ENCODE measurements at places on chromosomes 4 and X.

DNA sequence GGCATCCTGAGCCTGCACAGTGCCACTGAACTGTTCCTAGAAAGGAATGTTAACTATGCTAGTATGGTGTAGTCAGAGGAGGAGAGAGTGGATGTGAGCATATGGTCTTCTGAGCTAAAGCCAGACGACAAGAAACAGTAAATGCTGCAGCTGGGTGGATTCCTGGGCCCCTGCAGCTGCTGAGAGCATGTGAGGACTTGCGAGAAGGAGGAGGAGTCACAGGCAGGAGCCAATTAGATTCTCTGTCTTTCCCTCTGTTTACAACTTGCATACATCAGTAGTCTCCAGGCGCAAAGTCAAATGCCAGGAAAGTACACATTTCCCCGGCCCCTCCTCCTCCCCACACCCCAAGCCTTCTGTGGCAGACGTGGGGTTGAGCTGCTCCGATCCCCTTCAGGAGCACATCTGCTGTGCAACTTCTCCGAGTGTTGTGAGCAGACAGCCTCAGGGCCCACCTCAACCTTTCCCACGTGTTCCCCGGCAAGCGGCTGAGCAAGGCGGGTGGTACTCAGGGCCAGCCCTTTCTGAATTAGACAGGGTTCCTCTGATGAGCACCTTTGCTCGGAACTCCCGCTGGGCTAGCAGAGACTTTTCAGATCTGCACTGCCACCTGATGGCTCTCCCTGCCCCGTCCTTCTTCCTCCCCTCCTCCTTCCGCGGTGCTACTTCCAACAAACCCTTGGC, 108.7 kb upstream of the ATP6AP2 start:
- DNase-seq: no peak

DNA sequence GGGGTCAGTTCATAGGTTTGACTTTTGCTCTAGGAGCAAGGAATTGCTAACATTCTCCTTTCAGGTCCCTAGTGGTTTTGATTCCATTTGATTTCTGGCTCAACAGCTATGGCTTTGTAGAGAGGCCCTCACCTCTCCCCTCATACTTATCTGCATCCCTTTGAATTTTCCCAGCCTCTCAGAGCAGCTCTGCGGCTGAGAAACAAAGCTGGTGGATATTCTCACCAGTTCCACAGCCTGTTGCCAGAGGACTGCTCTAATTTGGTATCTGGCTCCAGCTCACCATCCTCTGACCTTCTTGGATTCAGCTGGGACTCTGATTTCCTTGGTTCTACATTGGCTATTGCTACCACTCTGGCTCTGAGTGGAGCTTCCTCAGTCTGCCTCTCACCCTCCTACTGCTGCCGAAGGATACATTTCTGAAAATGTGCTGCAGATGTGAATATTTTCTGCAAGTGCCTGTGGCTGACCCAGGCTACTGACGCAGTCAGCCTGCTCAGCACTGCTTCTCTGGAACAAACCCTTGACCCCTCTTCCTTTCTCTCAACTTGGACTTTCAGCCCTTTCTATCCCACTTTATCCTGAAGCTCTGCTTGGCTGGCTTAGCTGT, 110.9 kb upstream of the ENPEP start:
- DNase-seq: no peak

DNA sequence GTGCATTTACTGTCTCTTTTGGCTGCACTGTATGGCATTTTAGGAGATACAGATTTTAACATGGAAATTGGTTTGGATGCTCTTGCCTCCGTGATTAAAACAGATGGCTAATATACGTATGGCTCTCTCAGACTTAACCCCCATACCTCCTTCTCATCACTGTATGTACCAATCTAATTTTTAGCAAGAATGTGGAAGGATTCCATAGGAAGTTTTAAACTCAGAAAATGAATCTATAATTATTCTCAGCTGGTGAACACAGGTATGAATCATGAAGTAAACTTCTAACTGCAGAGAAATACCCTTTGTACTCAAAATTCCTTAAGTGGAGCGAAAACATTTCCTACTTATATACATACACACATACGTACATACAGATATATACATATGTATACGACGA, 210.5 kb upstream of the NEIL3 start:
- DNase-seq: no peak

- peak; percentile 12 for DNase-seq
Measured at GRCh38 chr4:182876427-182876826, 40.8 kb downstream of the DCTD start.

DNA sequence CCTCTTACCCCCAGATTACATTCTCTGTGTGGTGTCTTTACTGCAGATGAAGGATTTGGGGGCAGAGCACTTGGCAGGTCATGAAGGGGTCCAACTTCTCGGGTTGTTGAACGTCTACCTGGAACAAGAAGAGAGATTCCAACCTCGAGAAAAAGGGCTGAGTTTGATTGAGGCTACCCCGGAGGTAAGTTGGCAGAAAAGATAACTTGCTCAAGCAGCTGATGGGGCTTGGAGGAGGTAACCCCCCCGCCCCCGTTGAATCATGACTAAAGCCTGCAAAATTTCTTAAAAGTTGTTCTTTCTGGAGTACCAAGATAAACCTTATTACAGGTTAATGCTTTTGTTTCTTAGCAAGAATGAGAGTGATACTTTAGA, 1.5 kb downstream of the CCNG2 start:
- DNase-seq: peak; percentile 67

GRCh38 chrX:153902385-153902784, 2.1 kb upstream of the AVPR2 start:
- no peak for DNase-seq

- no peak for DNase-seq
Measured at GRCh38 chr4:26964994-26965393, 104.4 kb downstream of the STIM2 start.

DNA sequence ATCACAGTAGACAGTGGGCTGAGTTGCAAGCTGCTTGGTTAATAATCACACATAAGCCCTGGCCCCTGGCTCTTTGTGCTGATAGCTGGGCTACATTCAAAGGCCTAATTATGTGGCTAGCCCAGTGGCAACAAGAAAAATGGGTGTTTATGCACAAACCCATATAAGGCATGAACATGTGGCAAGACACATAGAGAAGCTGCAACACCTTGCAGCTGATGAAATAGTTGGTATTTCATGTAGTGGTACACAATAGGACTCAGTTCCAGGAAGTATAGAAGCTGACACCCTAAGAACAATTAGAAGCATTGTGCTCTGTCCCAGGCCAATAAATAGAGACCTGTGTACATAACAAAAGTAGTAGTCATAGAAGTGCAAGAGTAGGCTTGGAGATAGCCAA, 14.6 kb upstream of the ZNF630 start:
- DNase-seq: no peak

- no peak for DNase-seq
Measured at GRCh38 chrX:68115371-68115770, 317.9 kb downstream of the OPHN1 start.

DNA sequence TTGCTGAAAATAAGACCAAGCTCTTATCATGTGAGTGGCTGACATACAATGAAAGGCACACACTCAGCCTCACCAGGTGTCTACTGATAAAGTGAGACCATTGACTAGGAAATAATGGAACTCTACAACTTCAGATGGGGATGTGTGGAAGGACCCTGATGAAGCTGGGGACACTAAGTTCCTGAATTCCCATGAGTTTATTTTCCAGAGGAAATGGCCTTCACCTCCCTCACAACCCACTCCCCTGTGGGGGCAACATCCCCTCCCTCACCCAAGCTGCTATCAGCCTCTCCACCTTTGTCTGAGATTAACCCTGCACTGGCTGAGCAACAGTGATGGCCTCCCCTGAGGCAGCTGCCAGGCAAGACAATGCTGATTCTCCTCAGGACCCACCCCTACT, 55.2 kb upstream of the SMARCAD1 start:
- no peak for DNase-seq

DNA sequence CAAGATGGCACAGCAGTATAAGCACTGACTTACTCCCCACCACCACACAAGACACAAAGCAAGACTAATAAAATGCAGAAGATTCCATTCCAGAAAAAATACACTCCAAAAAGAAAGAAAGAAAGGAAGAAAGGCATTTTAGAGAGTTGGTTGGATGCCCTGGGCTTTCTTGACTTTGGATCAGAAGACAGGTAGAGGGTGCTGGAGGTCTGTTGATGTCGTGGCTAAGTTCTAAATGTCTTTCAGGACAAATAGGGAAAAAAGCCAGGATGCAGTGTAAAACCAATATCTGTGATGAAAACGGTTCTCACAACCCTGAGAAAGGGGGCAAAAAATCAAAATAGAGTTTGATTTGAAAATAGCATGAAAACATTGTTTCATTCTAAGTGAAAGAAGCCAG, 555.2 kb upstream of the PRKX start:
- no peak for DNase-seq

DNA sequence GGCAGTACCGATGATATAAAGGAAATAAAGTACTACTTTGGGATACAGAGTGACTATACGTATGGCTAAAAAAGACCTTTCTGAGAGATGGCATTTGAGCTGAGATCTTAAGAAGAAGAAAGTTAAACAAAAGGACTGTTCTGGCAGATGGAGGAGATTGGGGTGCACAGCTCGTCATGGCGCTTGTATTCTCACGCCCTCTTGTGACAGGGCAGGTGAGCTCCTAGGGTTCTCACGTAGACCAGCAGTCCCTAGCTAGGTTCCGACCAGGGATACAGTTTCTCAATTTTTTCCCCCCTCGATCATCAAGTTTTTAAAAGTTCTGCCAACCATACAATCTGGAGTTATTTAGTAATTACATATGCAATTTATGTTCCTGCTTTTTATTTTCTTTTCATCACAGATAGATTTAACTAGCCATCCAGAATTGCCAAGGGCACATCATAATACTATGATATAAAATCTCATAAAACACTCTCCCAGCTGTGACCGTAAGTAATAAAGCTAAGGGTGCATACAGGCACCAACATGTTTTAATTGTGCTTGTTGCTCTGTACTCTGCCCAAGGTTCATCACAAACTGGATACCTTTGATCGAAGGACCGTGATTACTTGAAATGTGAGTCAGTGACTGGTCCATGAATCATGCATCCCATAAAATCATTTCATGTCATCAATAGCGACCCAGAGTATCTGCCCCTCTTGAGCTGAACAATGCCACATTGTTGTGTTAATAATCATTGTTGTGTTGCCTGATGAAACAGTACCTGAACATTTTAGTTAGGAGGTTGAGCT, 69.4 kb upstream of the ZNF518B start:
- no peak for DNase-seq

All from ascending aorta (tissue), 2 donors.